ENCODE measurements at places on chromosomes 16 and 17.

DNA sequence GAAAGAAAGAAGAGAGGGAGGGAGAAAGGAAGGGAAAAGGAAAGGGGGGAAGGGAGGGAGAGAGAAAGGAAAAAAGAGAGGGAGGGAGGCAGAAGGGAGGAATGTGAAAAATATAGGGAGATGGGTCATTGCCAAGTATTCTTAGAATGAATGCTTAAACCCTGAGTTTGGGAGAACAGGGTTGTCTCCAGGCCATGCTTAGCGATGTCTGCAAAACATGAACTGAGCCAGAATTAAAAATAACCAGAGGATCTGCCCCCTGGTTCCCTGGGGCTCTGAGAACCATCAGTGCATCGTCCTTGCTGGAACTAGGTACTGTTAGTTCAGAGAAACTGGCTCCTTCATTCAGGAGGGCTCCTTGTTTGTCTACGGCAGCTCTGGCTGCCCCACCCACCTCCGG lies 170.4 kb downstream of the IRX5 start:
- DNase-seq = no peak

DNA sequence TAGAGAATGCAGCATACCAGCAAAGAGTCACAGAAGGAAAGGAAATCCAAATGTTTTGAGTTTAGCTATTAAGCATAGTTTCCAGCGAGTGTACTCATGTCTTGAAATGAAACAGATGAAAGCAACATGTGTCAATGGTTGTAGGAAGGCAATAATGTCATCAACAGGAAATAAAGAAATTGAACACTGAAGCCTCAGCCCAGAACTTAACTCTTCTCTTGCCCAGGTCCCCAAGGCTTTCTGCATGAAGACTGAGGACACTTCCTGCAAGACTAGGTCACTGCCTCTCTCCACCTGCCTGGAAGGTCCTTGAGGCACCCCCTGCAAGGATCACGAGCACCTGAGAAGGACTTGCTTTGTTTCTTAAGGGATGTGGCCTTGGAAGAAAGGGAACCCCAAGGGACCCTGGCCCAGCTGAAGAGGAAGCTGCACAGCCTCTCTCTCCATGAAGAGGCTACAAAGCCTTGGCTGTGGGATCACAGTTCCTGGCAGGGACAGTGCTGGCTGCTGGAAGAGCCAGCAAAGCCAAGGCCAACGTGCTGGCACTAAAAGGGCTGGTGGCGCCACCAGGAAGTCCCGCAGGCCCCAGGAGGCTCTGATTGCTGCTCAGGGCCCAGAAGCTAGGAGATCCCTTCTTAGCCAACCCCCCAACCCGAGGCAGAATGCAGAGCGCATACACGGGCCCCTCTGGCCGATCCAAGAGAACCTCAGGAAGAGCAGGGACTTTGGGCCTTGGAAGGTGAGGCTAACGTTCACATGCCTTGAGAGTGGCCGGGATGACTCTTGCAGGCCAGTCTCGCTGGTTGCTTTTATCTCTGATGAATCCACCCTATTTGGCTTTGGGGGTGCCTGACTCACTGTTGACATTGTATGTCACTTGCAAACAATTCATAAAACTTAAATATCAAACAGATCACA lies 23.4 kb upstream of the AXIN2 start:
- DNase-seq = no peak

- no peak for DNase-seq
These were observed 60.8 kb upstream of the CLEC18A start for GRCh38 chr16:69890114-69890891.

GRCh38 chr17:12665263-12666210 lies at the start of gene MYOCD:
MYOCD (plus strand) TSS chr17:12665890; CDS start chr17:12666189, 299 bp downstream.
- DNase-seq = no peak

DNA sequence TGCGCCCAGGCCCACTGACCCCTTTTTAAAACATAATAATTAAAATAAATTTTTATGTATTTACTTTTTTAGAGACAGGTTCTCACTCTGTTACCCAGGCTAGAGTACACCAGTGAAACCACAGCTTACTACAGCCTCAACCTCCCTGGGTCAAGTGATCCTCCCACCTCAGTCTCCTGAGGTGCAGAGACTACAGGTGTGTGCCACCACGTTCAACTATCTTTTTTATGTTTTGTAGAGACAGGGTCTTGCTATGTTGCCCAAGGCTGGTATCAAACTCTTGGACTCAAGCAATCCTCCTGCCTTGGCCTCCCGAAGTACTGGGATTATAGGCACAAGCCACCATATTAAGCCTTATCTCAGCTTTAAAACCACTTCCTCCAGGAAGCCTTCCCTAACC lies 56.1 kb upstream of the BCAR1 start:
- DNase-seq = no peak

GRCh38 chr16:26909623-26910022 lies 157.1 kb upstream of the C16orf82 start:
- no peak for DNase-seq
